T-helper 17 cell (primary cell): ENCODE measurements at places on chromosomes 5 and 9. TPM values are rescaled to one million over a fixed set of nuclear protein-coding genes. Genes with fewer than 3 reads are reported as not detected.

DNA sequence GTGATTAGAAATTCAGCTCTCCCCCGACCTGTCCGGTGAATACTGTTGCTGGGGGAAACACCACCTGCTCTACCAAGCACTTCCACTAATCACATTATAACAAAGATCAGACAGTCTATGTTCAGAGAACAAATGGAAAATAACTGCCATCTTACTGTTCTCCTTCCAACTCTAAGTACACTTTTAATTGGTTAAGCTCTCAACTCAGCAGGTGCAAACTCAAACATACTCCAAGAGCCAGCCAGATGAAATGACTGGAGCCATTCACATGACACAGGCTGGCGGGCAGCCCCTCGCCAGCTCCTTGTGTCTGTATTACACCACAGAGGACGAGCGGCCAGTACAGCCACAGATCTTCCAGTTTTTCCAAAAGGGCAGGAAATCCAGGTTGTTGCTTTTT lies 16.1 kb downstream of the LIFR start:
- no peak for DNase-seq

- DNase-seq = no peak
Observed at GRCh38 chr5:53597894-53598293, 37.5 kb downstream of the NDUFS4 start.

DNA sequence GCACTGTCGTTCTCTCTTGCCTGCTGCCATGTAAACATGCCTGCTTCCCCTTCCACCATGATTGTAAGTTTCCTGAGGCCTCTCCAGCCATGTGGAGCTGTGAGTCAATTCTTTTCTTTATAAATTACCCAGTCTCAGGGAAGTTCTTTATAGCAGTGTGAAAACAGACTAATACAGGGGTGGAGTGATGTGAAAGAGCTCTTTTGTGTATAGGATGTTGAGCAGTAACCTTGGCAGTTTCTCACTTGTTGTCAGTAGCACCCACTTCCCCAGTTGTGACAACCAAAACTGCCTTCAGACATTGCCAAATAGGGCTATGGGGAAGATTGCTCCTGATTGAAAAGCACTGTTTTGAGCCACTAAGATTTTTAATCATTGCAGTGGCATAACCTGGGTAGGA lies 552.2 kb upstream of the ZNF462 start:
- no peak for DNase-seq

GRCh38 chr5:173916233-173916632 lies 28.1 kb downstream of the CPEB4 start:
- no peak for DNase-seq

DNA sequence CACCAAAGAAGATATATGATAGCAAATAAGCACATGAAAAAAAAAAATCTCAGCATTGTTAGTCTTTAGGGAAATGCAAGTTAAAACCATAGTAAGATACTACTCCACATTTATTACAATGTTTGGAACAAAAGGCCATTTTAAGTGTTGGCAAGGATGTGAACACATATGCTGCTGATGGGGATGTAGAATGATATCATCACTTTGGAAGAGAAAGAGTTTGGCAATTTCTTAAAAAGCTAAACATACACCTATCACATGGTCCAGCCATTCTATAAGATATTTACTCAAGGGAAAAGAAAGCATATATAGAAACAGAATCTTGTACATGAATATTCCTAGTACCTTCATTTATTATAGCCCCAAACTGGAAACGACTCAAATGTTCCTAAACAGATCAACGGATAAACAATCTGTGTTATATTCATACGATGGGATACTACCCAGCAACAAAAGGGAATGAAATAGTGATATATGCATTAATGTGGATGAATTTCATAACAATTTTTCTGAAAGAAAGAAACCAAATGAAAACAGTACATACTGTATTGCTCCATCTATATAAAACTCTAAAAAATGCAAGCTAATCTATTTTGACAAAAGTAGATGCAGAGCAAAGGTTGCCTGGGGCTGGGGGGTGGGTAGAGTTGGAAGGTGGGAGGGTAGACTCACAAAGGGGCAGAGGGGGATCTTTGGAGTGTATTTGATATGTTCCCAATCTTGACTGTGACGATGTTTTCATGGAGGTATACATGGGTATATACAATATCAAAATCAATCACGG lies 45.7 kb upstream of the SMAD5 start:
- no peak for DNase-seq

DNA sequence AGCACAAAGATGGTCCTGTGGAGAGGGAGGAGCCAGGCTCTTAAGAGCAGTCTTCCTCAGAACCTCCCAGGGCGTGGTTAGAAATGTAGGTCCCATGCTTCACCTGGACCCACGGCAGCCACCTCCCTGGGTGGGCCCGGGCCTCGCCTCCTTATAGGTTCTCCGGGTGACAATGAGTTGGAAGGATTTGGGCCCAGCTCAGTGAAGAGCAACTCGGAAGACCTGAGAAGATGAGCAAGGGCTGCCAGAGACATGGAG lies 26.3 kb upstream of the NDST1 start:
- DNase-seq = no peak

The SPINK7 gene
- total RNA-seq = not detected

The FOXI1 gene
- 0.18 TPM for total RNA-seq

The FOXD4L6 gene
- total RNA-seq = not detected

The SLC6A18 gene
- total RNA-seq = not detected

The NUDCD2 gene
- total RNA-seq = 17.9 TPM

The LCP2 gene
- 333 TPM for total RNA-seq

The LSM11 gene
- total RNA-seq = 1.4 TPM

The CMYA5 gene
- total RNA-seq = 0.23 TPM

The TICAM2 gene
- total RNA-seq = 0.52 TPM

The ANKRD31 gene
- 0.37 TPM for total RNA-seq
